ENCODE measurements at places on chromosomes 6 and 20. TPM values are rescaled to one million over a fixed set of nuclear protein-coding genes. Genes with fewer than 3 reads are reported as not detected.

DNA sequence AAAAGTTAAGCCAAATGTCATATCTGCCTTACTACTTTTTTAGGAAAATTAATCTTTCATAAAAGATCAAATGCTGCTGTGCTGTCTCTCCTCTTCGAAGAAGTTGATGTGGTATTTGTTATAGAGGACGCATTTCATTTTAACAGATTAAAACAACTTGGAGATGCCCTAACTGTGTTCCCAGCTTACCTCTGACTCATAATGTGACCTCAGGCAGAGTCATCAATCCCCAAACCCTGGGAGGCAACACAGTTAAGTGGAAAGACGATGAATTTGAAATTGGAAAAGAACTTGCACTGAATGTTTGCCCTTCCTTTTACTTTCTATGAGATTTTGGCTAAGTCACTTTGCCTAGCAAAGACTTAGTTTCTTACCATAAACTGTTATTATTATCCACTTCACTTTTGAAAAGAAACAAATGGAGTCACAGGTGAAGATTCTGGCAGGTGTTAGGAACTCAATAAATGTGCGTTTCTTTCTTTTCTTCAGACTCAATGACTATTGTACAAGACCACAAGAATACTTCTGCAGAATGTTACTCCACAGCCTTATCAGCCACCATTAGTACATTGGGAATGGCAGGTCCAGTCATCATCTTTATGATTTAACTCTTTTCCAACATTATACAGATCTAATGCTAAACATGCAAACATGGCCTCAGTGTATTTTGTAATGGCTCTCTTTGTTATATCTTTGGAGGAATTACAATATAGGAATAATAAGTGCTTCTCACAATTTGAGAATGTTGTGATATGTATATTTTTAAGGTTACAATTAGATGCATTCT, 102.6 kb downstream of the COL21A1 start:
- no peak for DNase-seq

DNA sequence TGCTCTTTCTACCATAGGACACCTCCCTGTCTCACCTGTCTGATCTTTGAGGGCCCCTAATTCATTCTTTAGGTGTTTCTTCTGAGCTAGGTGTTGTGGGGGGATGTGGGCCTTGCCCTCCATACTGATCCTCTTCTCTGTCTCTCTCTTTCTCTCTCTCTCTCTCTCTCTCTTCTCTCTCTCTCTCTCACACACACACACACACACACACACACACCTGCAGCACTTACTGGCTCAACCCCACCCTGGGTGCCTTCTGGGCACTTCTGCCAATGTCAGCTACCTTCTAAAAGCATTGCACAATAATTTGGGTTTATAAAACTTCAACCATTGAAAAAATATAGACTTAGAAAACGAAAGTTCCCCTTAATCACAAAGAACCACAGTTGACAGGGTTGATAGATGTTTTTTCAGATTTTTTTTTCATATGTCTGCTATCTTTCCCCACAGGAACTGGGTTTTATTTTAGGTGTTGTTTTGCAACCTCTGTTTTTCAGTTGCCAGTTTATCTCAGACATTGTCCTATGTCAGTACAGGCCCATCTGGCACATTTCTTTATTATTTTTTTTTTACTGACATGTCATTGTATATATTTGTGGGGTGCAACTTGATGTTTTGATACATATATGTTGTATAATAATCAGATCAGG, 28.1 kb downstream of the PKIG start:
- DNase-seq = no peak

- no peak for DNase-seq
Measured at GRCh38 chr6:159404296-159404695, 235.1 kb downstream of the FNDC1 start.

DNA sequence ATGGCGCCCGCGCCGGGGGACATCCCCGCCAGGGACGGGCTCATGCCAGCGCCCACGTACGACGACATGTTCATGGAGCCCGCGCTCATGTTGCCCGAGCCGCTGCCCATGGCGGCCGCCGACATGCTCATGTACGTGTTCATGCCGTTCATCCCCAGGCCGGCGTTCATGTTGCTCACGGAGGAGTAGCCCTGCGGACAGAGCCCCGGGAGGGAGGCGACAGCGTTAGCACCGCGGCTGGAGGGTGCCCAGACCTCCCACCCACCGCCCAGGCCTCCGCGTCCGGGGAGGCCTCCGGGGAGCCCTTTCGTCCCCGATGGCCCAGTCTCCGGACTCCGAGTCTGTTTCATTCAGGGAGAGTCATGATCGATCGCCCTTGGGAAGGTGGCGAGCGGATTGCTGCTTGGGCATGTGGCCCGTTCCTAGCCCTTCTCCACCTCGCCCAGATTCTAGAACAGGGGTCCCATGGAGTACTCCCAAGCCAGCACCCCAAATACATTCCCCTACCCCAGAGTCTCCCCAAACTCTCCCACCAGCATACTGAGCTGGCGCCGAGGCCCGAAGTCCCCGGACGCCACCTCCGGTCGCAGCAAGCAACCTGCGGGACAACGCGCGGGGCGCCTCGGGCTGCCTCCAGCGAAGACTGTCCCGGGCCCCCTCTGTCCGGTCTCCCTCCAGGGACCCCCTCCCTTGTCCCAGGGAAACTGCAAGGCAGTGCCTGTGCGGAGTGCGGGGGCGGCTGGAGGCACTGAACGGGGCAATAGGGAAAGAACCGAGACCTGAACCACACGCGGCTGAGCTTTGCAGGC, 1.2 kb downstream of the FOXA2 start:
- DNase-seq = no peak

- no peak for DNase-seq
Measured at GRCh38 chr6:108557494-108558371, 3.0 kb upstream of the FOXO3 start.

Gene TRIM40
- not detected for total RNA-seq

Gene ARMC2
- total RNA-seq = 17.2 TPM

Gene GPSM3
- 20.5 TPM for total RNA-seq
